ENCODE measurements at places on chromosomes 1 and 21. TPM values are rescaled to one million over a fixed set of nuclear protein-coding genes. Genes with fewer than 3 reads are reported as not detected.

The TAS1R3 gene
- 0.24 TPM for polyA plus RNA-seq

The AMPD1 gene
- polyA plus RNA-seq: 3.0 TPM

The LIN9 gene
- polyA plus RNA-seq: 17.9 TPM

The KRTAP13-2 gene
- polyA plus RNA-seq: not detected

The CYP4Z1 gene
- 0.19 TPM for polyA plus RNA-seq

DNA sequence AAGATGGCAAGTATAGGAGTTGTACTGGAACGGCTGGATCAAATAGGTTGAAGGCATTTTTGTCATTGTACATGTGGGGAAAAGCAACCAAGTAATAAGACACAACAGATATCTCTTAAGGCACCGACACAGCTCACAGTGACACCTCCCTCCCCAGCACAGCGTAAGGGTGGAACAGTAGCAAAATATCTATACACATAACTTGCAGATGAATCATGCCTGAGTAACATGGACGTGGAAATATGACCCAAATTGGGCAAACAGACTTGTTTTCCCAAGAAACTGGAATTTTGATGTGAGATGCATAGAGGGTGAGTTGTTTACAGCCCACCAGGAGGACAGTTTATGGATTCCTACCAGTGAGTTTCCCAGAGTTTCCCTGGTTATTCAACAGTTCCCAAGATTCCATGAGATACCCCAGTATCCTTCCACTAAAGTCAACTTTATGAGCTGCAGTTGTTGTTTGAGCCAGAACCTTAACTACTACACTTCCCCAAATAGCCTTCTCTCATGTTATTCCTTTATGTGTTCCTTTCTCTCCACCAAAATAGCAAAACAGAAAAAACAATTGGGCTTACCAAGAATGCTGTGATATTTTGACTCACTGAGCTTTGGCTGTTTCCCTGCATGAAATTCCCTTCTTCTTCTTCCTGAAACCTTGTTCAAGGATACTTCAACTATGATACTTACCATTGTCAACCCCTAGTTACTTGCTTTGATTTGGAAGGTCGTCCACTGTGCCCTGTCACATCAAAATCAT is 7.1 kb upstream of the DR1 start:
- DNase-seq: no peak

- no peak for DNase-seq
Observed at GRCh38 chr21:40474513-40474912, 372.4 kb downstream of the DSCAM start.

DNA sequence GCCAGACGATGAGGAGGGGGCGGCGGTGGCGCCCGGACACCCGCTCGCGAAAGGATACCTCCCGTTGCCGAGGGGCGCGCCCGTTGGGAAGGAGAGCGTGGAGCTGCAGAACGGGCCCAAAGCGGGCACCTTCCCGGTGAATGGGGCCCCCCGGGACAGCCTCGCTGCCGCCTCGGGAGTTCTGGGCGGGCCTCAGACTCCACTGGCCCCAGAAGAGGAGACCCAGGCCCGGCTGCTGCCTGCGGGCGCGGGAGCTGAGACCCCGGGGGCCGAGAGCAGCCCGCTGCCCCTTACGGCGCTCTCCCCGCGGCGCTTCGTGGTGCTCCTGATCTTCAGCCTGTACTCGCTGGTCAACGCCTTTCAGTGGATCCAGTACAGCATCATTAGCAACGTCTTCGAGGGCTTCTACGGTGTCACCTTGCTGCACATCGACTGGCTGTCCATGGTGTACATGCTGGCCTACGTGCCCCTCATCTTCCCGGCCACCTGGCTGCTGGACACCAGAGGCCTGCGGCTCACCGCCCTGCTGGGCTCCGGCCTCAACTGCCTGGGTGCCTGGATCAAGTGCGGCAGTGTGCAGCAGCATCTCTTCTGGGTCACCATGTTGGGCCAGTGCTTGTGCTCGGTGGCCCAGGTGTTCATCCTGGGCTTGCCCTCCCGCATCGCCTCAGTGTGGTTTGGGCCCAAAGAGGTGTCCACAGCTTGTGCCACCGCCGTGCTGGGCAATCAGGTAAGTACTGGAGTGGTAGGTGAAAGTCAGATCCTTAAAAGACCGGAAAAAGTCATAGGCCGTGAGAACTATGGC is 588 bp downstream of the FLVCR1 start:
- DNase-seq: peak; percentile 27

GRCh38 chr1:205812271-205812877 is 624 bp downstream of the SLC41A1 start:
- peak; percentile 45 for DNase-seq

GRCh38 chr1:238252033-238252802 is 361.5 kb upstream of the ZP4 start:
- peak; percentile 29 for DNase-seq

Measured in right lung (tissue), 10 donors.